Right ventricle myocardium inferior (tissue), 1 donor: ENCODE measurements at places on chromosomes 12 and 14. TPM values are rescaled to one million over a fixed set of nuclear protein-coding genes. Genes with fewer than 3 reads are reported as not detected.
A peak's percentile ranks its signal among the peaks of the same experiment; 100 is the strongest.

Gene SDSL
- total RNA-seq, result 8.5 TPM

Gene SLC39A2
- total RNA-seq, result not detected

Gene GON7
- total RNA-seq, result 15.6 TPM

Gene CD69
- 0.32 TPM for total RNA-seq

Gene SIRT4
- 9.0 TPM for total RNA-seq

Gene LALBA
- total RNA-seq, result not detected

Gene GPR137C
- 0.51 TPM for total RNA-seq

Gene VASH1
- total RNA-seq, result 14.4 TPM

Gene TSPAN11
- total RNA-seq, result 1.5 TPM

Gene SMCO2
- not detected for total RNA-seq

Gene TCL1B
- not detected for total RNA-seq

DNA sequence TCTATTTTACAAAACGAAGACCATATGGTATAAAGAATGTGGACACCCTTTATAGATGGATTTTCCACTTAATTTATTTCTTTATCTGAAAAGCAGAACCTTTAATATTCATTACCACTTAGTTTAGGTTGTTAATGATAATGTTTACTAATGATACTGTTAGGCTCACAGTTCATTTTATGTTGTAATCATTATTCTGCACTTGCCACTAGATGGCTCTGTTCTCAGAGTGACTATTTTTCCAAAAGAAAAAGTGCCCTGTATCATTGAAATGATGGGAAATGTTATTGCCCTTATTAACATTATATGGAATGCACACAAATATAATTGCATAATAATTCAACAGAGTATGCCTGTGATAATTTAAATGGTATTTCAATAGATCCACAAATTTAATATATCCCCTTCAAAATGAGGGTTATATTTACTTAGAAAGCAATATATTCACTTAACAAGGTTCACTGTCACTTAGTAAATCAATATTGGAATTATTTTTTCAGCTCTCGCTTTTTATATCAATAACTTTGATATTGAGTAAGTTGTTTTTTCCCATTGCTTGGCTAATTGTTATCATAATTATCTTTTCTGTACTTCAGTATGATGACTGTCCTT lies 95.7 kb downstream of the PDE3A start:
- DNase-seq, result no peak

DNA sequence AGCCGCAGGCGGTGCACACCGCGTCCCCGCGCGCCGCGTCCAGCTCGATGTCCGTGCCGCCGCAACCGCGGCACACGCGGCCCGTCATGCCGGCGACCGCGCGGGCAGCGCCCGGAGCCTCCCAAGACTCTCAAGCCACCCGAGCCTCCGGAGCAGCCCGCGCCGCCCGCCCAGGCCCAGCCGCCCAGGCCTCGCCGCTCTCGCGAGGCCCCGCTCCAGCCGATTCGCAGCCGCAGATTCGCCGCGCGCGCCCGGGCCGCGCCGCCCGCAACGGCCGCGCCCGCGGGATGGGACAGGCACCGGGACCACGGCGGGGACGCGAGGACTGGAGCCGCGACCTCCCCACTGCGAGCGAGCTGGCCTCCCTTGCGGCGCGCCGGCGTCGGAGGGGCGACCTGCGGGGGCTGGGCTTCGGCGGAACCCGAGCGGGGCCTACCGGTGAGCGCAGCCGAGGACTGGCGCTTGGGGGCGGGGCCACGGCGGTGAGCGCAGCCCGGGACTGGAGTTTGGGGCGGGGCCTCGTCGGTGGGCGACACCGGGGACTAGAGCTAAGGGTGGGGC lies at the start of gene BRF1:
BRF1 (minus strand) TSS at position 460 of the 561 bp plus-strand sequence; CDS start at position 88, 372 bp downstream.
- peak; percentile 97 for DNase-seq

GRCh38 chr14:99472937-99473336 lies 7.7 kb downstream of the SETD3 start:
- no peak for DNase-seq

DNA sequence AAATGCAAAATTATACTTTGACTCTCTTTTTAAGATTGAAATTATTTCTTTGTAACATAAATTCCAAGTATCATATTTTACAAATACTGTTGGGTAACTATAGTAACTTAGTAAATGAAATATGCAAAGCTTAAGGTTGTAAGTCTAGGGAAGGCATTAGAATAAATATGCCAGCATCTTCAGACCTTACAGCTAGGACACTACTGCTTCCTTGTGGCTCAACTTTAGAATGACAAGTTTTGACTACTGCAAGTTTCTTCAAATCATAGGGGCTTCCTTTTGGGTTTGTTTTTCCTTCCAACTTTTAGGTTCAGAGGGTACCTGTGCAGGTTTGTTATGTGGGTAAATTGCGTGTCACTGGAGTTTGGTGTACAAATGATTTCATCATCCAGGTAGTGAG lies 17.7 kb upstream of the ANP32D start:
- DNase-seq, result no peak

- DNase-seq, result no peak
Measured at GRCh38 chr12:45388545-45388944, 172.7 kb downstream of the ANO6 start.

DNA sequence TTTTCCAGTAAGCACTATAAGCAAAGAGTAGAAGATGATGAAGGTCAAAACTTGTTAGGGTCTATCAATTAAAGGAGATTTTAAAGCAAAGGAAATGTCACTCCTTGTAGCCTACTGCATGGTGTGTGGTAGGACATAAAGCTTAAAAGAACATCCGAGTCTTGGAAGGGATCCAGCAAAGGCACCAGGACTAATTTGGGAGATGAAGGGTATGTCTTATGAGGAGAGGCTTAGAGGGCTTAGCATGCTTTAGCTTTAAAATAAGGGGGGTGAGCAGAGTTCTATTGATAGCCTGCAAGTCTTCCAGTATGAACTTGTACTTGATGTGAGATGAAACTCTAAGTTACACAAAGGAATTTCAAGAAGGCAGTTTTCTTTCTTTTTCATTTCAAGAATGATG lies 11.8 kb upstream of the MYBPC1 start:
- DNase-seq, result no peak

GRCh38 chr12:132956011-132956788 lies at the start of gene ZNF605:
Gene ZNF605, minus strand, starts transcription at chr12:132956306. Its CDS starts 10,671 bp downstream, at chr12:132945635.
- peak; percentile 95 for DNase-seq

- no peak for DNase-seq
Measured at GRCh38 chr12:100820314-100820713, 25.7 kb downstream of the ANO4 start.

- DNase-seq, result peak; percentile 81
Measured at GRCh38 chr12:12717586-12718380, 615 bp downstream of the CDKN1B start.

DNA sequence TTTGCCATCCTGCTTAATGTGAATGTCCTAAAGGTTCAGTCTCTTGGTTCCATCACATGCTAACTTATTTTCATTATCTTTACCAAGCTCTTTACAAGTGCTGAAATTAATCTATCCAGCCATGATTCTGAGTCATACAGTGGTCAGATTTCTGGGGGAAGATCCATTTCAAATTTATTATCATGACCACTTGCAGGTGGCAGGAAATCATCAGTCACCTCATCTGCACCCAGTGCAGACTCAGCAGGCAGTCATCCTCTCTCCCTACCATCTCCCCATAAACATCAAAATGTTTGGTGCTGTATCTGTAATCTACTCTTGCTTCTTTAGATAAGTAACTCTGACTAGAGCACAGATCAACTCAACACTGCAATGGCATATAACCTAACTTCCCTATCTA lies 23.5 kb downstream of the ATG14 start:
- no peak for DNase-seq

GRCh38 chr14:75454963-75455546 lies 27.2 kb downstream of the JDP2 start:
- DNase-seq, result no peak

- no peak for DNase-seq
Measured at GRCh38 chr12:52524241-52524897, 4.2 kb upstream of the KRT5 start.

DNA sequence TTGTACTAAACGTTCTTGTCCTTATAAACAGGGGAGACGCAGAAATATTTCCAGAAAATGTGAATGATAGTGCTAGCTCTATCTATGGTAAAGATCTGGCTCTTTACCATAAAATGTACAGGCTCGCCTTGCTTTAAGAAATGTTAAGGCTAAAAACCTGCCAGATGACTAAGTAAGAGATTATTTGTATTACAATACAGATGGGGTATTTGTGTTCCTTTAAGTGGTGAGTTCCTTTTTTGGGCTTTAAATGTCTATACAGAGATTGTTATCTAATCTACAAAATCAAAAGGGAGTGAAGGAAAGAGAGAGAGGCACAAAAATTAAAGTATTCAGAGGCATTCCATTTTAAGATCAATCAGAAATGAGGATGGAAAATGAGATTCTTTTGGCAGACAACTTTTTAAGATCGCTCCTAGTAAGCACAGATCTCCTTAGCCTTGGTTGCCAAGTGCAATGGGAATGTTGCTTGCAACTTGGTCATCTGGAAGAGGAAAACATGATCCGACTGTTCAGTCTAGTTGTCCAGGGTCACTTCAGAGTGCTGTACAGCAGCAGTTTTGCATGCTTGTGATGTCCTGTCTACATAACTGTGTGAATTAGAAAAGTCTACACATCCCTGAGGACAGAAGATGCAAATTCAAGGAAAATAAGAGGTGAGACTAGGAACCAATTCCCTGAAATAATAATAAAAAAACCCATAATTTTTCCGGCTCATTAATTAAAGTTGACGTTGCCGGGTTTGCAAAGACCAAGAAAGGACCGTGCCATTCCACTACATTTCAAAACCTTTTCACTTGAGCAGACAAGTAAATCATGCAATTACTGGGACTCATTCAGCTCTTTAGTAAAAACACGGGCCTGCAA lies 380.8 kb downstream of the EGLN3 start:
- no peak for DNase-seq

- no peak for DNase-seq
Measured at GRCh38 chr12:111270774-111271173, 98.1 kb downstream of the PHETA1 start.

GRCh38 chr12:122544537-122544936 lies 17.5 kb downstream of the KNTC1 start:
- DNase-seq, result no peak

GRCh38 chr14:34983786-34984185 lies 994 bp downstream of the SRP54 start:
- no peak for DNase-seq

DNA sequence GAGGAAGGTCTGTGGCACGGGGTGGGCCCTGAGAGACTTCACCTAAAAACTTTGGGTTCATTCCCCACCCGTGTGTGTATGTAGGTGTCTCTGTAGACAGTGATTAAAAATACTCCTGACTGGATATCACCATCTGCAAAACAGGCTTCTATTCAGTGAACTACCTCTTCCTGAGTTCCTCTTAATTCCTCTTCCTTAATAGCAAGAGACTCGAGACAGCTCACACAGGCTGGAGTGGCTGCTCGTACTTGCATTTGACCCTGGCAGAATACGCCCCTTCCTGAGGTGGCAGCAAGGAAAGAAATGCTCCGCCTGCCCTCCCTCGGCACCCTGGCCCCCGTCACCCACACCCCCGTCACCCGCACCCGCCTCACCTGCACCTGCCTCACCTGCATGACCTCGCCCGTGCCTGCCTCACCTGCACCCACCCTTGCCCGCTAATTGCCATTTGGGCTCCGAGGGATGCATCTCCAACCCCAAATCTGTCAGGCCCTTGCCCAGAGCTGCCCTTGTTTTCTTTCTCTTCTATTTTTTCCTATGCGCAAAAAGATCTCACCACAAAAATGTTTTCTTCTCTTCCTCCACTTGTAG lies 90.0 kb downstream of the FBXL14 start:
- DNase-seq, result no peak

GRCh38 chr14:75630695-75631452 lies 29.8 kb downstream of the ERG28 start:
- DNase-seq, result no peak

DNA sequence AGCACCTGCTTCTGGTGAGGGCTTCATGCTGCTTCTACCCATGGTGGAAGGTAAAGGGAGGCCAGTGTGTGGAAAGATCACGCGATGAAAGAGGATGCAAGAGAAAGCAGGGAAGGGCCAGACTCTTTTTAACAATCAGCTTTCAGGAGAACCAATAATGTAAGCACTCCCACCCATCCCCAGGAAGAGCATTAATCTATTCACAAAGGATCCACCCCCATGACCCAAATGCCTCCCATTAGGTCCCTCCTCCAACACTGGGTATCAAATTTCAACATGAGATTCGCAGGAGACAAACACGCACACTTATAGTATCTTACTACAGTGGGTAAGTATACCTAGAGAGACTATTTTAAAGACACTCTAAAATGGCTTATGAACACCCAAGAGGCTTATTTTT lies 80.5 kb upstream of the TMCC3 start:
- DNase-seq, result no peak

DNA sequence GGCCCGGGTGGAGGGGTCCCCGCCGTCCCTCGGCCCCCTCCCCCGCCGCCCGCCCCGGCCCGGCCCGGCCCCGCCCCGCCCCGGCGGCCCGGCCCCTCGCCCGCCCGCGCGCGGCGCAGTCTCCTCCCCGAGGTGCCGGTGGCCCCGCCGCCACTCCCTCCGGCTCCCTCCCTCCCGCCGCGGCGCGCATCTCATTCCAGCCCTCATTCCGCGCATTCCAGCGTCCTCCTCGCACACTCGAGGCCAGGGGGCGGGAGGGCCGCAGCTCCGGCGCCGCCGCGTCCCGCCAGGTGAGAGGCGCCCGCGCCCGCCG lies at the start of gene TEAD4:
TEAD4 (plus strand) TSS at position 206 of the 313 bp plus-strand sequence.
- DNase-seq, result no peak

DNA sequence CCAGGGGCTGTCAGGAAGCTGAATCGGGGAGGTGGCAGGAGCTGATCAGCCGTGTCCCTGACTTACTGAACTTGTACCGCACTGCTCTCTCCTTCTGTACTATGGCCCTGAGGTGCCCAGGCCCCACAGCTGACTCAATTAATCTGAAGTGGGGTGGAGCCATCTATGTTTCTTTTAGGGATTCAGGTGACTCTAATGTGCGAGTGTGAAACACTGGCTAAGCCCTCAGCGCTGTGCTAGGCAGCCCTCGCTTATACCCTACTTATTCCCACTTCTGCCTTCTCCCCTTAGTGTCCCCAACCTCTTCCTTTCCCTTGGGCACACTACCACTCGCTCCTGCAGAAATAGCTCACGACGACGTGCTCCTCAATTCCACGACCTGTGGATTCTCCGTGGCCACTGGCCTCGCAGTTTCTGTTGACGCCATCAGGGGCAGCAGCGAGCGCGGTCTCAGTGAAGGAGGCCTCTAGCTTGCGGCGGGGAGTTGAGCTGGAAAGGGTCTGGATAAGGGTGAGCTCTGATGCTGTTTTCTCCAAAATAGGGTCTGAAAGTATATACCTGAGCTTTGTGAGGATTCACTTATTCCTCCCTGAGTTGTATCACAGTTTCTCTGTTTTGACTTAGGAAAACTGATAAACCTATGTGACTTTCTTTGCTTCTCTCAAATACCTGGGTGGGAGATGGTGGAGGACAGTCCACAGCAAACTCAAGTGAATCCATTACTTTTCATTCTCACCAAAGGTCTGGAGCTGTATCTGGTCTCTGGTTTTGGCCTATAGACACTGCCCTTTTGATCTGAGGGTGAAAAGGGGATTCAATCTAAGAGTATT lies 167.6 kb downstream of the SLC41A2 start:
- peak; percentile 78 for DNase-seq

- DNase-seq, result no peak
Measured at GRCh38 chr14:105929327-105930081, 403.1 kb downstream of the TMEM121 start.

- DNase-seq, result no peak
Measured at GRCh38 chr14:103623308-103623707, 5.7 kb upstream of the KLC1 start.
